Putamen (tissue), 1 donor: ENCODE measurements at places on chromosomes 5 and 9.

- DNase-seq: no peak
Measured at GRCh38 chr5:142403583-142403982, 78.8 kb upstream of the SPRY4 start.

- no peak for DNase-seq
Measured at GRCh38 chr5:103340717-103341388, 82.3 kb downstream of the MACIR start.

DNA sequence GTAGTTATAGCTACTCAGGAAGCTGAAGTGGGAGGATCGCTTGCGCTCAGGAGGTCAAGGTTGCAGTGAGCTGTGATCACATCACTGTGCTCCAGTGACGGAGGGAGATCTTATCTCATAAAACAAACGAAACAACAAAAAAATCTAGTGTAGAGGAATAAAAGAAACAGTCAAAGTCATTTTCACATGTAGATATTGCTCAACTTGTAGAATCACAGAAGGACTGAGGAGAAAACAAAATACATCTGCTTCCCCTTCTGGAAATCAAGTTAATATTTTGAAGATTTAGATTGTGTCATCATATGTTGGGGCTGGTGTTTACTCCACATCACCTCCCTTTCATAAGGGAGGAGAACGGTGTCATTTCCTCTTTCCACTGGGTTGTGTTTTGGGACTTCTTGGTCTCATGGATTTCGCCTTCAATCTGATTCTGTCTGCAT lies 8.2 kb upstream of the SLC46A2 start:
- no peak for DNase-seq

DNA sequence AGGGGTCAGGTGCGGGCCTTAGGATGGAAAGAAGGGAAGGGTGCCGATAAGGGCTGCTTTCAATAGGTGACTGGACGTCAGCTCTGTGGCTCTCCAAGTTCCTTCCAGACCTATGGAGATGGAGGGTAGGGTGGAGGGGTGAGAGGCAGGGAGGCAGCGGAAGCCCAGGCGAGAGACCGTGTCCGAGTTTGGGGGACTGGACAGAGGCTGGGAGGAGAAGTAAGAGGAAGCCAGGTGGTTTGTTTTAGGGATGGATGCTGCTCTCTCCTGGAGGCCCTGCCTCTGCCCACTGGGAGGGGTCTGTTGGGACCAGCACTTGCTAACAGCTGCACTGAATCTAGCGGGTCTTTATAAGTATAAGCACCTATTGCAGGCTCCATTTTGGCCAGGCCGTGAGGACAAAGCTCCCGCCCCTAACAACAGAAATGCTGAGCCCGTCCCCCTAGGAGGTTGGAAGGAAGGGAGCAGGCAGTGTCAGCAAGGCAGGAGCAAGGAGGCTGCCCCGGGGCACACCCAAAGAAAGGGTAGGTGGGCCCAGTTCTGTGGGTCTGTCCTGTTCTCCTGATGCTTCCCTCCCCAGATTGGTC lies 167.5 kb downstream of the DAB2IP start:
- no peak for DNase-seq

DNA sequence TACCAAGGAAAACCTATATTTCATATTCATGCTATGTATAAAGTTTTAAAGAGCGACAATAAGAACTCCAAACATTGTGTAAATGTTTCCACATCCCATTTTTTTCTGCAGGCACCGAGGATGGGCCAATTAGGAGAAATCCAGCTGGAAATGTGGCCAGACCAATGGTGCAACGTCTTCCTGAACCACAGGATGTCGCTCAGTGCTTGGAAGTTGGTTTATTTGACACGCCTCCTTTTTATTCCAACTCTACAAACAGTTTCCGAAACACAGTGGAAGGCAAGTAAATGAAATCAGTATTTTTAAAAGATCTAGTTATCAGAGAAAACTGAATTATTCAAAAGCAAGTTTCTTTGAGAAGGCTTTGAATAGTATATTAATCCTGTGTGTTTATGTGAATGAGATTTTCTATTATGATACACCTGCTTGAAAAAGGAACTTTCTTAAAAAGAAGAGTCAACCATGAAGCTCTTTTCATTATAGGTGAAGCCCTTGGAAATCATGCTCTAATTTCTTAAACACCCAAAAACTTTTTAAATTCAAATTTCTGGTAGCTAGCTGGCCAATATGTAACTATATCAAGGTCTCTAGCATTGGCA lies 9.1 kb downstream of the TYRP1 start:
- DNase-seq: peak; percentile 15

- peak; percentile 49 for DNase-seq
Measured at GRCh38 chr5:88145611-88146467, 122.8 kb downstream of the TMEM161B start.

- DNase-seq: no peak
Measured at GRCh38 chr5:1797103-1797800, 2.4 kb downstream of the MRPL36 start.
